ENCODE measurements at places on chromosomes 5 and 9. TPM values are rescaled to one million over a fixed set of nuclear protein-coding genes. Genes with fewer than 3 reads are reported as not detected.

Gene EFCAB9
- not detected for total RNA-seq

Gene COQ4
- total RNA-seq = 43.0 TPM

Gene BARHL1
- not detected for total RNA-seq

Gene IZUMO3
- not detected for total RNA-seq

Gene ZNF366
- not detected for total RNA-seq

Gene SAXO1
- total RNA-seq = not detected

Gene GLDC
- 17.6 TPM for total RNA-seq

Gene FABP6
- total RNA-seq = not detected

Gene SLC34A3
- not detected for total RNA-seq

Gene EFNA5
- total RNA-seq = 11.1 TPM

Gene REEP2
- 2.2 TPM for total RNA-seq

Gene RRAGA
- total RNA-seq = 54.0 TPM

Gene FAM151B
- total RNA-seq = 2.5 TPM

Gene FOXI1
- total RNA-seq = not detected

Gene DDX31
- 13.6 TPM for total RNA-seq

Gene PAEP
- total RNA-seq = not detected
